ENCODE measurements at places on chromosomes 2 and 18. TPM values are rescaled to one million over a fixed set of nuclear protein-coding genes. Genes with fewer than 3 reads are reported as not detected.

Gene CNTNAP5
- total RNA-seq: not detected

Gene CCDC74A
- 11.9 TPM for total RNA-seq

Gene FAM124B
- 0.22 TPM for total RNA-seq

Gene RPRM
- total RNA-seq: under 0.01 TPM

Gene SLC16A14
- total RNA-seq: 2.2 TPM

Gene CFC1
- total RNA-seq: not detected

Gene PARD3B
- total RNA-seq: 13.7 TPM

Gene IL36B
- total RNA-seq: not detected

Gene UGP2
- 127 TPM for total RNA-seq

Gene FTCDNL1
- total RNA-seq: 4.1 TPM

Gene DES
- total RNA-seq: 858 TPM

Gene CYBRD1
- 192 TPM for total RNA-seq

Gene SLC30A3
- total RNA-seq: 0.87 TPM

Gene RUFY4
- not detected for total RNA-seq

Gene ST8SIA3
- total RNA-seq: not detected

Gene VIT
- 0.37 TPM for total RNA-seq

Gene IFIH1
- total RNA-seq: 5.7 TPM

Gene RESP18
- total RNA-seq: not detected
